GM06990 (cell line): ENCODE measurements at places on chromosomes 3 and 15.
A peak's percentile ranks its signal among the peaks of the same experiment; 100 is the strongest.

- no peak for DNase-seq
Measured at GRCh38 chr3:42667096-42667522, 13.6 kb downstream of the ZBTB47 start.

- no peak for DNase-seq
Measured at GRCh38 chr3:60578936-60579335, 672.3 kb downstream of the FHIT start.

DNA sequence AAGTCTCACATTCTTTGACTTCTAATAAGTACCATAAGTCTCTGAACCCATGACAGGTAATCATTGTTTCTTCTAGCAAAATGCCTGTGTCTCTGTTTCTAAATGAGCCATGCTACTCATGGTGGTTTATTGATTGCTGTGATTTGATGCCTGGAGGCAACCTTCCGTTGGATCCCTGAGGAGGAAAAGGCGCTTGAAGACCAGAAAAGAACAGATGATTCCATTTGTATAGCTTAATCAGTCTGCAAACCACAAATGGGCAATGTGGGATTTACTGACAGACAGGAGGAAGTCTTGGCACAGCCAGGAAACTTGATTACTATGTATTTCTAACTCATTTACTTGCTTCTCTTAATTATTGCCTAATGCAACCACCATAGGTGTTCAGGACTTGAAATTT lies 103.1 kb upstream of the MRPL3 start:
- no peak for DNase-seq

GRCh38 chr3:196684548-196685407 lies 27.3 kb downstream of the CEP19 start:
- peak; percentile 75 for DNase-seq

DNA sequence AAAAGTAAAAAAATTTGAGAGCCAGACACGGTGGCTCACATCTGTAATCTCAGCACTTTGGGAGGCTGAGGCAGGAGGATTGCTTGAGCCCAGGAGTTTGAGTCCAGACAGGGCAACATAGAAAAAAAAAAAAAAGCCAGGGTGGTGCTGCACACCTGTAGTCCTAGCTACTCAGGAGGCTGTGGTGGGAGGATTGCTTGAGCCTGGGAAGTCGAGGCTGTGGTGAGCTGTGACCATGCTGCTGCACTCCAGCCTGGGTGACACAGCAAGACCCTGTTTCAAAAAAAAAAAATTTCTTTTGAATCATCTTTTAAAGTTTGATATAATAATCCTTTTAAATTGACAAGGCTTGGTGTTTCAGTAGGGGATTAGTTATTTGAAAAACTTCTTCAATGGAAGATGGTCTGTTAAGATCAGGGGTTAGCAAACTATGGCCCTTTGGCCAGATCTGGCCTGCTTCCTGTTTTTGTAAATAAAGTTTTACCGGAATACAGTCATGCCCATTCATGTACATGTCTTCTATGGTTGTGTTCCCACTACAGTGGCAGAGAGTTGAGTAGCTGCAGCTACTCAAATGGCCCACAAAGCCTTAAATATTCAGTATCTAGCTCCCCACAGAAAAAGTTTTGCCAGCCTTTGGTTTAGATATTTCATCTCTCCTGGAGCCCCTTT lies 28.9 kb downstream of the CDAN1 start:
- DNase-seq, result no peak

GRCh38 chr3:134904241-134904771 lies 109.2 kb downstream of the EPHB1 start:
- DNase-seq, result peak; percentile 72

GRCh38 chr3:171192176-171192854 lies 165.8 kb upstream of the SLC2A2 start:
- no peak for DNase-seq

GRCh38 chr15:57387564-57388076 lies 11.3 kb downstream of the CGNL1 start:
- DNase-seq, result no peak

DNA sequence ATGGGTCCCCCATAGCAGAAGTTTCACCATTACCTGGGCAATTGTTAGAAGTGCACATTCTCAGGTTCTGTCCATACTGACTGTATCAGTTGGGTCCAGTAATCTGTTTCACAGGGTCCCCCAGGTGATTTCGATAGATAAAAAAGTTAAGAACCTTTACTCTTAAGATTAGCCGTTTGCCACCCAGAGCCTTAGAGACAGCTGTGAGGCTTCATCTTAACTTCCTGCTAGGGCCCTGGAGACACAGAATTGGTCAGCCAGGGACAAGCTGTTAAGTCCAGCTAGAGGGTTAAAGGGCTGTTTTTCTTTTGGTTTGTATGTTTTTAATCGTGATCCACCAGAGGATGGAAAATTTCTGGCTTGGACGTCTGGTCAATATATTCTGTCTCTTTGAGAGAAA lies 6.7 kb downstream of the FAM162A start:
- no peak for DNase-seq

GRCh38 chr15:40330368-40330836 lies 6.9 kb downstream of the INAFM2 start:
- no peak for DNase-seq

DNA sequence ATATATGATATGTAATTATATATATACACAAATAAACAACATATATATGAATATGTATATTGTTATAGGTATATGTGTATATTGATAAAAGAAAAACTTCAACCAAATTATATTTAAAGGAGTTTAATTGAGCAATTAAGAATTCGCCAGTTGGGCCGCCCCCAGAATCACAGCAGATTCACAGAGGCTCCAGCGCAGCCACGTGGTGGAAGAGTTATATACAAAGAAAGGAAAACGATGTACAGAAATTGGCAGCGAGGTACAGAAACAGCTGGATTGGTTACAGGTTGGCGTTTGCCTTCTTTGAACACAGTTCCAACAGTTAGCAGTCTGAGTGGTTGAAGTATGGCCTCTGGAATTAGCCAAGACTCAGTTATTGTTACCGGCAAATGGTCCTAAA lies 137.3 kb upstream of the SLC24A5 start:
- no peak for DNase-seq

DNA sequence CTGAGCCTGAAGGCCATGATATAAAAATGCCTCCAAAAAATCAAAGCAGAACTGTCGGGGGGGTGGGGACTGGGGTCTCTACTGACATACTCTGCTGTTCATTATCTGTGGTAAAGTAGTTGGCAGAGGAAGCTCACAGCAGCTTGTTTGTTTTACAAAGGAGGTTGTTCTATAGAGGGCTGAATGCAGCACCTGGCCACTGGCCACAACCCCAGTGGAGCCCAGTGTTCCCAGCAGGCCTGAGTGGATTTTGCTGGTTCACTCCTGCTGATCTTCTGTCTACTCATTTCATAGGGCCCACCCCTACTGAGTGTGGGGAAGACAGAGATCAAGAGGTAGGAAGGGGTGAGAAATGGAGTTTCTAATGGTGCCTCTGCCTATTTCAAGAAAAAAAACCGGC lies 125.5 kb downstream of the DIPK2A start:
- no peak for DNase-seq

- DNase-seq, result no peak
Measured at GRCh38 chr15:85805420-85805819, 10.7 kb upstream of the KLHL25 start.

DNA sequence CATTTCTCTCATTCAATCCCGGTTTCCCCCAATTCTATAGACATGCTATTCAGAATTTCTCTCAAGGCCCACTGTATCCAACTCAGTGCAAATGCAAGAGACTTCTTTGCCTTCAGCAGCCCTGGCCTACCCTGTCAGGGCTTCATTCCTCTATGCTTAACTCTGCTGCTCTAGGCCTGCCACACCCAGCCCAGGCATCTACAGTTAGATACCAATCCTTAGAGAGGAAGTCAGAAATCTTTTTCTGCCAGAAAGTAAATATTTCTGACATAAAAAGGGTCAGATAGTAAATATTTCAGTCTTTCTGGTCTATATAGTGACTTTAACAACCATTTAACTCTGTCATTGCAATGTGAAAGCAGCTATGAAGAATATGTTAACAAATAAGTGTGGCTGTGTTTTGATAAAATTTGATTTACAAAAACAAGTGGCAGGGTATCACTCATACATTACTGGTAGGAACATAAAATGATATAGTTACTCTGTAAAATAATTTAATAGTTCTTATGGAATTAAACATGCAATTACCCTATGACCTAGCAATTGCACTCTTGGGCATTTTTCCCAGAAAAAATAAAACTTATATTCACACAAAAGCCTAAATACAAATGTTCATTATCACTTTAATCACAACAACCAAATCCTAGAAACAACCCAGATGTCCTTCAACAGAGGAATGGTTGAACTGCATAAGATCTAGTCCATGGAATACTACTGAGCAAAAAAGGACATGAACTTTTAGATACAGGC lies 942.0 kb downstream of the SQOR start:
- no peak for DNase-seq

DNA sequence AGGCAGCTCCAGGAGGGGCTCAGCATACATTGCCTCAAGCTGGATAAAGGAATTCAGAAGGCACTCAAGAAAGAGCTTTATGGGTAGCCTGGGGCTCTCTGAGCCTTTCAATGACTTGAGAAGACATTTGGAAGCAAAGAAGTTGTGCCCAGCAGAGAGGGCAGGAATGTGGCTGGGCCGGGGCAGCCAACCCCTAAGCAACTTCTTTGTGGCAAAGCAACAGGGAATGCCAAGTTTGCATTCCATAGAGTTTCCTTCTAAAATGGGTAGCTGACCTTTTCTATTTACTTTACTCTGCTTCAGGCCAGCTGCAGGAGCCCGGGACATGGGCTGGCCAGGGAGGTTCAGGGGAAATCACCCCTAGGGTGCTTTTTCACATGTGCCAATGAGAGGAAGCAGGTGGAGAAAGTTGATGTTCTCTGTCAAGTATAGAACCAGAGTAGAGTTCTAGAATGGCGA lies 45.6 kb downstream of the CCDC12 start:
- no peak for DNase-seq

DNA sequence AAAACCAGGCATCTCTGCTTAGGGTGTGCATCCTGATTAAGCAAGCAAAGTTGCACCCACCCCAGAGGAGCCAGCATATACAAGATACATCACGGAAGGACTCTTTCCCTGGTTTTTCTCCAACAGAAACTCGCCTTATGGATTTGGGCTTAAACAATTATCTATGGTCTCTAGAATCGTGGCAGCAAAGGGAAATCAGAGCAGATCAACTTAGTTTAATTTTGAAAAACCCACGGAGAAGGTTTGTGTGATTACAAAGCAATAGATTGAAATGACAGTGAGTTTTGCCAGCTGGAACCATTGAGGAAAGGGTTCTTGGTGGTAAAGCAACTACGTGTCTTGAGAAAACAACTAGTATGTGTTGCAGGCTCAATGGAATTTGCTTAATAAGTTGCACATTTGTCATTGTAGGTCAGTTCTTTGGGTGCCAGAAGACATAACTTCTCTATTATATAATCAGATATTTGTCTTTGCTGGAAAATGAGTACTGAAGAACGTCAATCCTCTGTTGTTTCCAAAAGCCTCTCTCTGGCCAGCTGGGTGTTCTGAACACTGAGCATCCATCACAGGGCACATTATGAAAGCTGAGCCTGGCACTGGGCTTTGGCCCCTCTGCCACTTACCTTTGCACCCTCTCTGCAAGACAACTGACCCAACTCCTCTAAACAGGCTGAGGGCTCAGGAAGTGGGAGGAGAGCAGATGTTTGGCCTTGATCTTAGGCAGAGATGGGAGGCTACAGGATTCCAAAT lies 75.7 kb upstream of the FBN1 start:
- no peak for DNase-seq

GRCh38 chr3:96267577-96267976 lies 546.8 kb upstream of the EPHA6 start:
- no peak for DNase-seq

- DNase-seq, result no peak
Measured at GRCh38 chr15:26970712-26971210, at the start of gene GABRG3. Gene GABRG3 (plus strand): TSS chr15:26971181.

- DNase-seq, result no peak
Measured at GRCh38 chr3:119408243-119408950, 55.0 kb downstream of the TMEM39A start.

GRCh38 chr3:128193168-128193567 lies 39.9 kb downstream of the EEFSEC start:
- no peak for DNase-seq

GRCh38 chr3:181715571-181716340 lies 4.0 kb downstream of the SOX2 start:
- peak; percentile 31 for DNase-seq

DNA sequence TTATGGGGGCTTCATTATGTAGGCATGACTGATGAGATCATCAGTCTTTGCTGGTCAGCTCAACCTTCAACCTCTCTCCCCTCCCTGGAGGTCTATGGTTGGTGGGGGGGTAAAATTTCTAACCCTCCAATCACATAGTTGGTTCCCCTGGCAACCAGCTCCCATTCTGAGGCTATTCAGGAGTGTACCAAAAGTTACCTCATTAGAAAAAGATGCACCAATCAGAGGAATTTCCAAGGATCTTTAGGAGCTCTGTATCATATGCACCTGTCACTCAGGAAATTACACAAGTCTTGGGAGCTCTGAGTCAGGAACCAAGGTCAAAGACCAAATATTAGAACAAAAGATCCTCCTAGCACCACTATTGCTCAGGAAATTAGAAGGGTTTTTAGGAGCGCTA lies 21.4 kb upstream of the LEO1 start:
- DNase-seq, result no peak

DNA sequence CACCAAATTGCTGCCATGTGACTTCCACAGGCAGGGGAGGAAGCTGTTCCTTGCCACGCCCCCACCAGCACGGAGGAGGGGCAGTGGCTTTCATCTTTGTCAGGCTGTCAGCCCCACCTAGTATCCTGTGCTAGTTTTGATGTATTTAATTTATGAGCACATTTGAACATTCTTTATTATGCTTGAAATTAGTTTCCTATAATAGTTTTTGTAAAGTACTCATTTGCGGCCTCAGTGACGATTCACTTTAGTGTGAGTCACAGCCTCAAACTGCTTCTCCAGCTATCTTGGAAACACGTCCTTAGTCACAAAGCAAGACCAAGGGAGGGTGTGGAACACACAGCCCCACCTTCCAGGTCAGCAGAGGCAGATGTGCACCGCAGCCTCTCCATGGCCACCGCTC lies 239.9 kb upstream of the ATP10A start:
- DNase-seq, result no peak

DNA sequence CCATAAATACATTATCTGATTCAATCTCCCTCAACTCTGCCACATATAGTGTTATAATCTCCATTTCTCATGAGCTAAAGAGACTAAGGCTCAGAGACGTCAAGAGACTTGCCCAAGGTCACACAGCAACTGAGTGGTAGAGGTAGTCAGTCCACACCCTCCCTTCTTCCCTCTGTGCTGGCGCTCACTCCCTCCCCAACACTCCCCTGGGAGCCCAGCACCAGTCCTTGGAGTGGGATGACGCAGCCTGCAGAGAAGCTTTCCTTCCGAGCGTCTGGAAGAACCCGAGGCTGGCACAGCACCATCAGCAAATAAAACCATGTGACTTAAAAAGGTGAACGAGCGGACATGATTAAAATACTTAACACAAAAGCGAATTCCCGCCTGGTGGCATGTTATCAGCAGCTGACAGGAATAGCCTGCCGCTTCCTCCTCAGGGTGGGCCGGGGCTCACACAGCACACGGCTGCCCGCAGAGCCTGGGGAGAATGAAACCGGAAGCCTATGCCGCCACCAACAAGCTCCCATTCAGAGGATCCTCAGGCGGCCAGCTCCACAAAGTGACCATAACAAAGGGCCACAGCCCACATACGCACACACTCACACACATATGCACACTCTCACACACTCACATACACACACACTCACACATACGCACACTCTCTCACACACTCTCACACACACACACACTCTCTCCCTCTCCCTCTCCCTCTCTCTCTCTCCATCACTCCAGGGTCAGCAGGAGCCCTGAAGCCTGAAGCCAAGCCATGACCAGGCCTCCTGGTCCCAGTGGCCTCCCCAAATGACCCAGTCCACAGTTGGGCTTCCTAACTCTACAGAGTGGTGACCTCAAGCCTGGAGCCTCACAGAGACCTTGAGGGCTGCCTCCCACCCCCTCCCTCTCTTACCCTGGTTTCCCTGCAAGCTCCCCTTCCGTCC lies 120.5 kb downstream of the XXYLT1 start:
- peak; percentile 57 for DNase-seq
